ENCODE measurements at places on chromosomes 5 and 9.

DNA sequence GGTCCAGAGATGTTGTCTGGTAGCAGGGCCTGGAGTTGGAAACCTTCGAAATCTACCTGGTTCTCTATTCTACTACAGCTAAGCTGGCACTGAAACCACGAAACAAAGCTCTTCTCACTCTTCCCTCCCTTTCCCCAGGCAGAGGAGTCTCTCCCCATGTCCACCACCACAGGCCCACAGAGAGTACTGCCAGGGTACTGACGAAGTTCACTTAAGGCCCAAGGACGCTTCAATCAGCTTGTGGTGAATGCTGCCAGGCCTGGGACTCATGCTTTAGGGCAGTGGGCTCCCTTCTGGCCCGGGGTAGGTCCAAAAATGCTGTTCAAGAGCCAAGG, 17.3 kb upstream of the CCNB1 start:
- no peak for DNase-seq

DNA sequence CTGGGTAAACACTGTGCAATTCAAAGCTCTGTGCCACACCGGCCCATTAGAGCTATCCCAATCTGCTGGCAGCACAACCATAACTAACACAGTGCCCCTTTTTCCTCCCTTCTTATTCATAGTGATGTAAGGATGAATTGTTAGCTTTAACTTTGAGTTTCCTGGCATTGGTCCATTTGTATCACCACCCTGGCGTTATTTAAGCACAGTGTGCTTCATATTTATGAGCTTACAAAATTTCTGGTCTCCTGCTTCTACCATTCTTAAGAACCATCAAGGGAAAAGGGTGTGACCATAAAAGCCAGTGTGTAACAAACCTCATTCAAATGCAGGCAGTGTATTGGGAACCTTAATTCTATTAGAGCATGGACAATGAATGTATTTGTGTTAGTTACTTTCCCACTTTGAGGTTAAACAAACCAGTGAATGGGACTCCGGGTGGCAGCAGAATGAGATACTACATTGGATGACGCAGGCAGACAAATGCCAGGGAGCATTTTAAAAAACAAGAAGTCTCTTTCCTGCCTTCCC, 222.6 kb downstream of the TMEM161B start:
- DNase-seq: no peak

DNA sequence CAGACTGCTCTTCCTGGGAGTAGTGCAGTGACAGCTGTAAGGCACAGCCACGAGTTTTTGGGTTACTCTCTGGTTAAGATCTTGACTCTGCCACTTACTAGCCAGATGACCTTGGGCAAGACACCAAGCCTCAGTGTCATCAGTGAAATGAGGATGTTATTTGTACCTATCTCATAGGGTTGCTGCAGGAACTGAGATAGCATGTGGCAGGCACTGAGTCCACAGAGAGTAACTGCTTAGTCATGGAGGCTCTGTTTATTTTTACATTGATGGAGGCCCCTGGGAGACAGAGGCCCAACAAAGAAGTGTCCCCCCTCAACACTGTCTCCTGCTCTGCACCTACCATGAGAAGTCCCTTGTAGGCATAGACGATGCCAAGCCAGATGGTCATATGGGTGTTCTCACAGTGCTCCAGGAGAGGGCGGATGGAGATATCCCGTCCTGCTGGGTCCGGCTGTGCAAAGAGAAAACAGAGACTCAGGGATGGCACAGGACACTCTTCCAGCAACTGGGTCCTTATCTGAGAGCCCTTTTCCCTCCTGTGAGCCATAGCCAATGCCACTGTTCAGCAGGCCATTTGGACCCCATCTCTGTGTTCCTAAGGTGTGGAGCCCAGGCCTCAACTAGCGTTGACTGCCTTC, 55.4 kb upstream of the TBC1D2 start:
- DNase-seq: no peak

GRCh38 chr9:113695901-113696300, 180.2 kb upstream of the ZNF618 start:
- DNase-seq: no peak

DNA sequence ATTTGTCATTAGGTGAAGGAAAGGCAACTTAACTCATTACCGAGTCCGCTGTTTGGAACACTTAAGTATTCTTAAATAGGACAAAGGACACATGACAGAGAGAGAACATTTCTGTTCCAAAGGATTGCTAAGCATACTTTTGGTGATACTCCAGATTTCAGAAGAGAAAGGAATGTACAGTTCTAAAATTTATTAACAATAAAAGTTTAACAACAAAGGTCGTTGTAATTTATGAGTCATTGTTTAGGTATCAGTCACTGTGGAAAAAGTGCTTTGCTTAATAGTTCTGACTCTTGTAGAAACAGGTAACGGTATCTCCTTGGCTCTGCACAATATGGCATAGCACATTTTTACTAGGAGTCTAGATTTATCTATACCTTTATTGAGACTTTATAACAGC, 36.3 kb upstream of the PAM start:
- no peak for DNase-seq

DNA sequence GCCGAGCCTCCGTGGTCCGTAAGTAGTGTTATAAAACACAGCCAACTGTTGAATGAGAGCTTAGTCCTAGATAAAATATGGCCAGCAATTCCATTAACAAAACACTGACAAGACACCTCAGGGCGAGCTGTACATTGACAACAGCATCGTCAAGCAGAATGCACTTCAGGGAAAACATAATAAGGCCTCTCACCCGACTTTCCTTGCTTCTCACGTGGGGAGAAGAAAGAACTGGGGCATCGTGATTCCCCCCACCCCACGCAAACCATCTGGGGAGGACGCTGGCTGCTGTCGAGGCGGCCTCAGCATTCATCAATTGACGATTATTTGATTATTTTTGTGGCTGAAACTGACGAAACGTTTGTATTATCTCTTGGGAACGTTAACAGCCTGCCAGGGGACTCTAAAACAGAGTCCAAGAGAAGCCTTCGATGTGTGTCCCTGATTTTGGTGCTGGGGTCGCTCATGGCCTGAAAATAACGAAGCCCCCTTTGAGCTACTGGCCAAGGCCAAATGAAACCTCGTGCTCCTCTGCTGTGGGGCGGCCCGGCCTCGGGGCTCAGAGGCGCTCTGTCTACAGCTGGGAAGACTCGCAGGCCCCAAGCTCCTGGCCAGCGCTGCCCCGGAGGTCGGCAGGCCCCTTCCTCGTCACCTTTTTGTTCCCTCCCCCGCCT, 464 bp downstream of the GDF9 start:
- no peak for DNase-seq

All from stimulated activated CD4-positive, alpha-beta T cell treated with anti-CD3 and anti-CD28 coated beads, Interleukin-1b, Interleukin-23, amount 100 ng/mL, for 1 hour (primary cell).